Forelimb muscle (tissue), 1 donor: ENCODE measurements at places on chromosomes 3 and 15.

DNA sequence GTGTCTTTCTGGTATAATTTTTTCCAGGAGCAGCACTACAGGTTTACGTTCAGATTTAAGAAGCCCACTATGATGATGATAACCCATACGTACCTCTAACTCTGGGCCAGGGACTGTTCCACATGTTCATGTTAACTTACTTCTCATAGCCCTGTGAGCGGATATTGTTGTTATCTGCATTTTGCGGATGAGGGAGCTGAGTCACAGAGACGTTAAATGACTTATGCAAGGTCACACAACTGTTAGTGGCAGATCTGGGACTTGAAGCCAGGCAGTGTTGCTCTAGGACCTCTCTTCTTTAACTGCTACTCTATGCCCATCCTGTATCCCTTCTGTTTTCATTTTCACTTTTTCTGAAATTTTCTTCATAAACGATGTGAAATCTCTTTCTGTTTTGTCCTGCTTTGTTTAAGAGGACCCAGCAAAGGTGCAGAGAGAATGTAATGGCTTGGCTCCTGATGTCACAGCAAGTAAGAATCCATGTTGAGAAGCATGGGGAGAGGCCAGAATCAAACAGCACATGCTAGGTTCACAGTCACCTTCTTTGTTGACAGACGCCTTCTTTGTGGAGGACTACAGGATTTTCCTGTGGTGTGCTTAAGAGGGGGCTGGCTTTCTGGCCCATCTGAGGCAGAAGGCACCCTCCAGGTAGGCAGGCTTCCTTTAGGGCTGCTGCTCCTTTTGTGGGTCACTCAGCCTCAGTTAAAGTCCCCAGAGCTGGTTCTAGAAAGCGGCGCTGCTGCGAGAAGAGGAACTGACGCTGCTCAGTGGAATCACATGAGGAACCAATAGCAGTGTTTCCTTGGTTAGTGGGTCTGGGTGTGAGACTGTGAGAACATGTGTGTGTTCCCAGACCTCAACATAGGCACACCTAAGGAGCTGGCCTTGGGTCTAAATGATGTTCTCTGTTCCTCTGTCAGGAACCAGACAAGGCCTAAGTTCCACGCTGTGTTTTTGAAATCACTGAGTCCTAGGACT lies 121.6 kb downstream of the TMEM108 start:
- DNase-seq, result no peak

DNA sequence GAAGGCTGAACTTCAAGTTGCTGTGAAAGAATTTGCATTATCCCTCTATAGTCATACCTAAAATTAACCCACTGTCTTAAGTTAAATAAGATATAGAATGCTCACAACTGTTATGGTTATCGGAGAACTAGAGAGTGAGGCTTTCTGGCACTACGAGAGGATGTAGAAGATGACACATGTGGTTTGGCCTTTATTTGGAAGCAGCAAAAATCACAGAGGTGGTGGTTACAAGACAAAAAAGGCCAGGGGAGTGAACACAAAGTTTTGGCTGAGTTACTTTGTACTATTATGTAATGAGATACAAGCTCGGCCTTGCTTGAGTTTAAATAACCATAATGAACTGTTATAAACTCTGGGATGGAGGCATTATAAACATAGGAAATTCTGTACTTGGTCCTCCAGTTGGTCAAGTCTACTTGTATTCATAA lies 78.3 kb upstream of the ICE2 start:
- no peak for DNase-seq

DNA sequence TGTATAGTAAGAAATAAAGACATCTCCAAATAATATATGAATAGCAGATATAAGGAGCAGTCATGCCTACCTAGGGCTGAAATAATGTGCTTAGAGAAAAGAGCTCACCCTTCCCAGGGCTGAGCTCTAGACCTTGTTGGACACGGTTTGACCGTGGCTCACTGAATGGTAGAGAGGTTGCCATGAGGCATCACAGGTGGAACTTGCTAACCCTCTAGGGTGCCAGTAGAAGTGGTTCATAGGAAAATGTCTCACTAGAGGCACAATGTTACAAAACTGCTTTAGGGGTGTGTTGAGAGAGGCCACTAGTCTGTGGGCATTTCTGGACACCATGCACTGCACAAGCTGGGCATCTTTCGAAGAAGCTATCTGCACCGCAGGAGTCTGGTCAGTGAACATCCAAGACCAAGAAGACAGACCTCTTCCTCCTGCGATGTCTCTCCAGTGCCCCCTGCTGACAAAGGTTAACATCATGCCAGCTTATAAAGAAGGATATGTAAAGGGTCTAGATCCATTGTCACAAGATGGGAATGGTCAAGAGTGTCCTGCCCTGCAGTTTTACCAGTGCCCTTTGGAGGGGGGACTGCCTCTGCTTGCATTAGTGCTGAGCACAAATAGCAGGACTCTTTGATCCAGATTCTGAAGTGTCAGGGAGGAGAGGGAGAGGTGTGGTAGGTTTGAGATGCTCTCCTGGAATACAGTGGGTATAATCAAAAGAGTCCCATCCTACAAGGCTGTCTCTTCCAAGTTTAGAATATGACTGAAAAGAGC lies 266.8 kb downstream of the ZNF385D start:
- no peak for DNase-seq

GRCh38 chr3:124295362-124295761 lies 303.4 kb upstream of the ROPN1 start:
- DNase-seq, result no peak
